ENCODE measurements at places on chromosomes 5 and 9.

DNA sequence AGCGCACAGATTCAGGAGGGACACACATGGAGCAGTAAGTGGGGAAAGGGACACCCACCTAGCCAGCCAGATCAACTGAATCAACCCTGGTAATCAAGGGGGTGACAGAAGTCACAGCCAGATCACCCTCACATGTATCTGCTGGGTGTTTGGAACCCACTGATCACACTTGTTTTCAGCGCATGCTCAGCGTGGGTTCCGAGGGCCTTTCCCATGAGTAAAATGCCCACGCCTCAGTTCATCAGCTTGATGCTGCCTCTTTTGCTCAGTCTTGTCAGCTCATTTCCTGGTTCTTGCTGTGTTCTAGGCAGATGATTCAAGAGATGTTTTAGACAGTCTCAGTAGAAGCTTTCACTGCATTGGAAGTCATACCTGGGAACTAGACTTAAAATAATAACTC is 123.2 kb upstream of the SLC30A5 start:
- DNase-seq: no peak

- no peak for DNase-seq
Measured at GRCh38 chr5:144017631-144018030, 152.8 kb downstream of the YIPF5 start.

DNA sequence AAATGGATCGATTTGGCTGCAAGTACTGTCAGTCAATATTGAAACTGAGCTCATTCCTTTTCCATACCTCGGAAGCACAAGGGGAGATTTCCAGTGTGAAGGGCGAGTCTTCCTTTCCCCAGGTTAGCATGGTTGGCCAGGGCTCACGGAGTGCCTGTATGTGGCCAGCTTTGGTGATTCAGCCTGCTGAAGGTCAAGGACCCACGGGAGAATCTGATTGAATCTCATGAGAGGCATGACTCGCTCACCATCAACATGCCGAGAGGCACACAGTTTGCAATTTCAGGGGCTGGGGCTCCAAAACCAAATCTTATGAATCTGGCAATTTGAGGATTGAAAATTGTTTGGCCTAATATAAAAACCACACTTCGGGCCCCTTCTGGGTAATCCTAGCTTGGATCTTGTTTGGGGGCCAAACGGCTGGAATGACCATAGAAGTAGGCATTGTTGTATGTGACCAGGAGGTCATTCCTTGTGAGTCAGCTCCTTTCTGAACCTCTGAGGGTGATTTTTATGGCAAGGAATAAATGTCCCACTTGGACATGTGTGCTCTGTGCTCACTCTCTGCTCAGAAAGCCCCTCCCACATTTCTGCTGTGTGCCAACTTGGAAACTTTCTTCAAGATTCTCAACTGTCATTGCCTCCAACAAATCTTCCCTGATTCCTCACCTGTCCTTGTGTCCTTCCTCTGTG is 69.8 kb downstream of the DOCK2 start:
- no peak for DNase-seq

GRCh38 chr5:23507278-23507685 is at the start of gene PRDM9:
PRDM9 (plus strand) TSS chr5:23507609; CDS start chr5:23509034, 1,425 bp downstream.
- DNase-seq: no peak

GRCh38 chr9:137244486-137245449 is 3.7 kb downstream of the TUBB4B start:
- no peak for DNase-seq

DNA sequence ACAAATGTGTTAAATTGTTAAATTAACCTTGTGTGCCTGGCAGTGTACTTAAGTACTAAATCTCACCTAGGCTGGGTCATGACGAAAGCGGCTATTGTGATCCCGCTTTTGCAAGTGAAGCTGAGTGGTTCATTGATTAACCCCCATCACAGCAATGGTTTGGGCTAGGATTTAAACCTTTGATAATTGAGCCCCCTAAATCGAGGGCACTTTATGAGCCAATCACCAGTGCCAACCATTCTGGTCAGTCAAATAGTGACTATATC is 22.8 kb downstream of the HNRNPK start:
- no peak for DNase-seq

GRCh38 chr5:124888050-124888506 is 141.6 kb upstream of the ZNF608 start:
- no peak for DNase-seq
